ENCODE measurements at places on chromosomes 5 and 9.

DNA sequence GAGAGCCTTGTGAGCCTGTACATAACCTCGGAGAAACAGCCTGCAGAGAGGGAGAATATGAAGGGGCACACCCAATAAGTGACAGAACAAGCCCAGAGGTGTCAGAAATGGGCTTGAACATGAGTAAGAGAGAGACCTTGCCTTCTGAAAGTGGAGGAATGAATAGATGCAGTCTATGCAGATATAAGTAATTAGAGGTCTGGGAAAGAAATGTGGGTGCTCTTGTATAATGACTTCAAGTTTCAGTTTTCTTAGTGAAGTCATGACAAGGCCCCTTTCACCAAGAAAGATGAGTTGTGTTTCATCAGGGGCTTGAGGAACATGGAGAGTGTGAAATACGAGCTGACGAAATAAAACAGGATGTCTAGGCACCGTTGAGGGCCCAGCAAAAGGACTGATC, 15.1 kb downstream of the GRAMD2B start:
- no peak for DNase-seq

DNA sequence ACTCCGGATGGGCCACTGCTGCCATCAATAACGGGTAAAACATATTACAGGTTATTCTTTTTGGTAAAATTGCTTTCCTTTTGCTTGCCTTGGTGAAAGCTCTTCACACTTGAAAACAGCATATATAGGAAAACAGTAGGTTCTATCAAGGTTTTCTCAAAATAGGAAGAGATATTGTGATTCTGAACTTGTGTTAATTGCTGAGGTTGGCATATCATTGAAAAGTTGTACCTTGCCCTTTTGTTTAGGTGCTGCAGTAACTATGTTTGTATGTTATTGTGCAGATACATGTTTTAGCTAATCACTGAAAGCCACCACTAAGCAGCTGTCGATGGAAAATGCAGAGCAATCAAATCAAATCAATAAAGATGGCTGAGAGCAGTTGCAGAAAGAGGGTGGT, 78.0 kb upstream of the C6 start:
- no peak for DNase-seq

- DNase-seq, result no peak
These were observed 45.6 kb downstream of the USP20 start for GRCh38 chr9:129880654-129881546.

GRCh38 chr5:180639741-180640610, 9.4 kb downstream of the FLT4 start:
- DNase-seq, result no peak

Measured in fibroblast of gingiva (primary cell).